ENCODE measurements at places on chromosomes 11 and 22. TPM values are rescaled to one million over a fixed set of nuclear protein-coding genes. Genes with fewer than 3 reads are reported as not detected.
A peak's percentile ranks its signal among the peaks of the same experiment; 100 is the strongest.

Gene OR8K5
- total RNA-seq: not detected

GRCh38 chr22:32660292-32660691 lies 141.2 kb upstream of the TIMP3 start:
- peaks cover 13% of the 10 kb centered on the region for H3K27me3 ChIP-seq
- DNase-seq: peak; percentile 66
- no peaks in the 10 kb centered on the region for H3K36me3 ChIP-seq
- H3K4me1 ChIP-seq: no peaks in the 10 kb centered on the region
- H3K4me3 ChIP-seq: no peak overlapping the region
- no peak overlapping the region for H3K27ac ChIP-seq

Gene MOGAT2
- total RNA-seq: not detected

GRCh38 chr11:66858939-66859685 lies 2.2 kb downstream of the LRFN4 start:
- H3K27ac ChIP-seq: no peak overlapping the region
- DNase-seq: no peak
- H3K36me3 ChIP-seq: no peaks in the 10 kb centered on the region
- no peak overlapping the region for H3K4me3 ChIP-seq
- peaks cover 4% of the 10 kb centered on the region for H3K4me1 ChIP-seq

DNA sequence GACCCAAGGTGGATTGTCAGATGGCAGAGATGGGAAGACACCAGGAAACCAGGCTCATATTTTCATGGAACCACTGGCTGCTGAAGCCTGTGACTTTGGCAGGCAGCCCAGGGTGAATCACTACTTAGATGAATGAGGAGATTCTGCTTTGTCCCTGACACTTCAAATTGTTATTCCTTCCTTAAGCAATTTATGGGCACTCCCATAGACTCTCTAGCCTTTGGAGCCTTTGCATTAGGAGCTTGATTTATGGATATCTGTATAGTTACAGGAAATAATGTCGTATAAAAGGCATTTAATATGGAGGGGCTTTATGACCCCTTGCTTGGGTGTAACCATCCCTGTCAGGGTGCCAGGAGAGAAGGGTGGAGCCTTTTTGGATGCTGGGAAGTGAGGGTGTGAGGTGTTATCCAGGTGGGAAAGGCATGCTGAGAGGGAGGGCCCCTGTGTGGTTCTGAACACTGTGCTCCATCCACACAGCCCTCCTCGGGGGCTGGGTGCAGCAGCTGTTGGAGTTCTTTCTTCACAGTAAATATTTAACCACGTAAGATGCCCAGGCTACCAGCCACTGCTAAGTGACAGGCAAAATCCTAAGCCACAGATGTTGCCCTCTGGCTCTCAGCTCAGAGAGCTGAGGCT lies 35.3 kb downstream of the IL18 start:
- no peak overlapping the region for H3K4me3 ChIP-seq
- DNase-seq: no peak
- H3K4me1 ChIP-seq: no peaks in the 10 kb centered on the region
- no peaks in the 10 kb centered on the region for H3K27me3 ChIP-seq
- no peak overlapping the region for H3K27ac ChIP-seq
